NCI-H510A (cell line): ENCODE measurements at places on chromosomes 3 and 15.

- DNase-seq, result no peak
Observed at GRCh38 chr15:72783004-72783639, 436 bp downstream of the ADPGK start.

DNA sequence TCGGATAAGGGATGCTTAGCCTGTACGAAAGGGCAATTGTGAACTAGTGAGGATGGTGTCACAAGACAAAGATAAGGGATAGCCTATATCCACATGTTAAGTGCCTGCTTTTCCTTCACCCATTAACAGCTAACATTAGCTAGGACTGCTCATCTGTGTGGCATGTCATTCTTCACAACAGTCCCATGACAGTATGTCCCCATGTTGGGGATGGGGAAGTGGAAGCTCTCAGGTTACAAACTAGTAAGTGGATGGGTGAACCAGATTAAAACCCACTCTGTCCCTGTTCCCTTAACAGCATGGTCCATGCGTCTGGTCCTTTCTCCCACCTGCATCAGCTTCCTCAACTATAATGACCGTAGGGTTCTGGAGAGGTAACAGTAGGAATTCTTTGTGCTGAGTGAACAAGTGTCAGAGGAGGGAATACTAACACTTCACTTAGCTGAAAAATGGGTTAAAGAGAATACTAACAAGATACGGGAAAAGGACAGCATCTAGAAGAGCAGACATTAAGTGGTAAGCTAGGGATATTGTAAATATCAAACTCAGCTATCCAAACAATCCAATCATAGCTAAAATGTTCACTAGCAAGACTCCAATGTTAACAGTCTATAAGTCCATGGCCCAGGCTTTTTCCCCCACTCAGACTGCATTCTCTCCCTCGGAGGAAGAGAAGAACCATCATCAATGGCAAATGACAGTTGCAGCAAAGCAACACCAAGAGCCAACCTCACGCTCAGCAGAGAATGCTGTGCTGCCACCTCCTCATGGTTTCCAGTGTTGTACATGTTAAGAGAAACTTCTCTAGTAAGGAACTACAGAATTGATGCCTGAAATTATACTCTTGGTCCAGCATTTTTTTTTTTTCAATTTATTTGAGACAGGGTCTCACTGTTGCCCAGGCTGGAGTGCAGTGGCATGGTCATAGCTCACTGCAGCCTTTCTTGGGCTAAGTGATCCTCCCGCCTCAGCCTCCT, 5.0 kb downstream of the RPLP1 start:
- no peak for DNase-seq

- no peak for DNase-seq
Observed at GRCh38 chr3:45868650-45869049, 17.7 kb upstream of the CCR9 start.

DNA sequence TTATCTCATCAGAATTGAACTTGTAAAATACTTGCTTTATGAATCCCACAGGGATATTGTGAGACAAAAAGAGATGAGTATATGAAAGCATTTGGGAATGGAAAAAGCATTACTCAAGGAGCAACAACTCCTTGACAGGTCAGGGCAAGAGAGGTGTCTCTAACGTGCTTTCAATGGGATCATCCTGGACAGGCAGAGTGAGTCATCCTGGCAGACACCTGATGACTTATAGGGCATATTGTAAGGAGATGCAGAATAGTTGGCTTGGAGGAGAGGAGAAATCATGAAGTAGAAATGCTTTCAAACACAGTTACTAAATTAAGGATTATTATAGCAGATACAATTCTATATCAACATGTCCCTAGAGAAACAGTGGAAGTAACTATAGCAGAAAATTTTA, 71.9 kb upstream of the THSD4 start:
- no peak for DNase-seq

DNA sequence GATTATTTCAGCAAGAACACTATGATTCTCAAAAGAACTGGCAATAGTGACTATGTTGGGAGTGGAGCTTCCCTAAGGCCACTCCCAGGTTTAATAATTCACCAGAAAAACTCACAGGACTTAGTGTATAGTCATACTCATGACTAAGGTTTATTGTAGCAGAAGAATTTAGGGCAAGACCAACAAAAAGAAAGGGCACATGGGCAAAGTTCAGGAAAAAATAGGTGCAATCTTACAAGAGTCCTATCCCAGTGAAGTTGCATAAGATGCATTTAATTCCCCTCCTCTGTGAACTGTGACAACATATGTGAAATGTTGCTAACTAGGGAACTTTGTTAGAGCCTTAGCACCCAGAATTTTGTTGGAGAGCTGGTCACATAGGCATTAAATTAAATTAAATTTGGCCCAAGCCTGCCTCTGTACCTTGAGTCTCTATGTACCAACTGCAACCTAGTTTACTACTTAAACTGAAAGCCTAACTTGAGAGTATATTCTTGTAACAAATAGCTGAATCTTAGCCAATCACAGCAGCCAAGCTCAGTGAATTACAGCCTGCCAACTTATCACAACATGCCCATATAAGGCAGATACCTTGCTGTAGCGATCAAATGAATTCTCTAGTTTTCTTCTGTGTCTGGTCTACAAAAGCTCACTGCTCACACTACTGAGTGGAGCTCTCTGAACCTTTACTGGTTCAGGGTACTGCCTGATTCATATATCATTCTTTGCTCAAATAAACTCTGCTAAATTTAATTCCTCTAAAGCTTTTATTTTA, 386.2 kb upstream of the ARHGEF26 start:
- no peak for DNase-seq
